ENCODE measurements at places on chromosomes 3 and 15.

DNA sequence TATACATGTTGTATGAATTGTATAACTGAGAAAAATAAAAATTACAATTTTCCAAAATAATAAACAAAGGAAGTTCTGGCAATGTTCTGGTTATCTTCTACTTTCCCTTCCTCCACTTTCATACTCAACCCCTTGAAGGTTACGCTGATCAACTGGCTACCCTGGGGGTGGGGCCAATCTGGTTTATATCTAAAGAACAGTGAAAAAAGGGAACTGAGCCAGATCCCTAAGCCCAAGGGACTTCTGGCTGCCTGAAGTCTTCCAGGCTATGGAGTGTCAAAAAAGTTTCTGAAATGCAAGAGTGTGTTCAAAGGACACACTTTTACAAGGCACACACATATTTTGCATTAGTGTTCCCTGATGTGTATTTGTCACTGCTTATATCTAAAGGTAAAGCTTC, 591.9 kb downstream of the ROBO1 start:
- no peak for DNase-seq

DNA sequence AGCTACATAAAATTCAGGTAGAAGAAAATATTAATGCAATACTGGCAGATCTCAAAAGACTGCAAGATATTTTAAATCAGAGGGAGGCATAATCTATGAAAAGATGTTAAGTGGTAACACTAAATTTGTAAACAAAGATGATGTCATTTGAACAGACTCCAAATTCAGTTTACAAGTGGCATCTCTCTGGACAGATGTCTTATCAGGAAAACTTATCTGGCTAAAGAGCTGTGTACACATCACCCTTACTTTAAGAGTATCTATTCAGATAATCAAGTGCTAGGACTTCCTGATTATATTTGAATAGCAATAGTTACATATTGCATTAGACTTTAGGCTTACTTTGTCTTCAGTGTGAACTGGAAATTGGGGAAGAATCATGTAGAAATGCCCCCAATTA, 231.5 kb downstream of the WDR72 start:
- no peak for DNase-seq

DNA sequence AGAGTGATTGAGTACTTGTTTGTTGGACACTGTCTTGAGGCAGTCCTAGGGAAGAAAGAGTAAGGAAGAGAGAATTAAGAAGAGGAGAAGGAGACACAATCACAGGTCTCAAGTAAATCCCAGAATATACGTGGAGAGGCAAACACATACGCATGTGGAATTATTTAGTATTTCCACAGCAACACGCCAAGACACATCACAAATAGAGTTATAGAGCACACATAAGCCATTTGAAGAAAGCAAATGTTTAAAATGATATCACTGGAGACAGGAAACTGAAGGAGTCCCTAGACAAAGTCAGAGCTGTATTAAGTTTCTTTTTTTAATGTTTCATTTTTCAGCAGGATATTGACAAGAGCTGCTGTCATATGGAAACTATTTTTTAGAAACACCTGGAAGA, 206.1 kb upstream of the LRIG1 start:
- no peak for DNase-seq

- DNase-seq, result no peak
These were observed 311.7 kb downstream of the SATB1 start for GRCh38 chr3:18113417-18113816.

DNA sequence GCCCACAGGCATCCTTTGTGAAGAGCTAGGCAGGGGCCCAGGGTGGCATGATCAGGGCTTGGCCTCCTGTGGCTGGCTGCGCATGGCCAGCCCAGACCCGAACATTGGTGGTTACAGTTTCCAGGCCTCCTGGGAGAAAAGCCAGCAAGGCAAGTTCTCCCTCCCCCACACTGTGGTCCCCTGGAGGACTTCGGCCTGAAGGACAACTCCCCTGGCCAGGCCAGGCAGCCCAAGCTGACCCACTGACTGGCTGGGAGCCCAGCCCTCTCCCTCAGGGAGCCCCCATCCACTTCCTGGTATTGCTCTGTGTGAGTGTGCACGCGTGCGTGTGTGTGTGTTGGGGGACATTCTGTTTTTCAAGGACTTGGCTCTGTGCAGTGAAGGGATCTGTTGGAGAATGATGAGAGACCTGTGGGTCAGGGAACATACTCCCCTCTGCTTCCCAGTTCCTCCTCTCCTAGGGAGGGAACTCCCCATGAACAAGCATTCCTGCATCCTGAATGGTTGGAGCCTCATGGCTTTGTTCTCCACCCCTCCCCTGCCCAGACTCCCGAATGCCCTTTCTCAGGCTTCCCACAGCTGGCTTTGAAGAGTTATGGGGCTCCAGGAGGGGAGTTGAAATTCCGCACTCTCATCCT, 29.5 kb downstream of the CORO2B start:
- no peak for DNase-seq

GRCh38 chr15:83983634-83984458, 251.7 kb upstream of the GOLGA6L4 start:
- no peak for DNase-seq

GRCh38 chr15:32869776-32870175, 152.0 kb downstream of the GREM1 start:
- no peak for DNase-seq

DNA sequence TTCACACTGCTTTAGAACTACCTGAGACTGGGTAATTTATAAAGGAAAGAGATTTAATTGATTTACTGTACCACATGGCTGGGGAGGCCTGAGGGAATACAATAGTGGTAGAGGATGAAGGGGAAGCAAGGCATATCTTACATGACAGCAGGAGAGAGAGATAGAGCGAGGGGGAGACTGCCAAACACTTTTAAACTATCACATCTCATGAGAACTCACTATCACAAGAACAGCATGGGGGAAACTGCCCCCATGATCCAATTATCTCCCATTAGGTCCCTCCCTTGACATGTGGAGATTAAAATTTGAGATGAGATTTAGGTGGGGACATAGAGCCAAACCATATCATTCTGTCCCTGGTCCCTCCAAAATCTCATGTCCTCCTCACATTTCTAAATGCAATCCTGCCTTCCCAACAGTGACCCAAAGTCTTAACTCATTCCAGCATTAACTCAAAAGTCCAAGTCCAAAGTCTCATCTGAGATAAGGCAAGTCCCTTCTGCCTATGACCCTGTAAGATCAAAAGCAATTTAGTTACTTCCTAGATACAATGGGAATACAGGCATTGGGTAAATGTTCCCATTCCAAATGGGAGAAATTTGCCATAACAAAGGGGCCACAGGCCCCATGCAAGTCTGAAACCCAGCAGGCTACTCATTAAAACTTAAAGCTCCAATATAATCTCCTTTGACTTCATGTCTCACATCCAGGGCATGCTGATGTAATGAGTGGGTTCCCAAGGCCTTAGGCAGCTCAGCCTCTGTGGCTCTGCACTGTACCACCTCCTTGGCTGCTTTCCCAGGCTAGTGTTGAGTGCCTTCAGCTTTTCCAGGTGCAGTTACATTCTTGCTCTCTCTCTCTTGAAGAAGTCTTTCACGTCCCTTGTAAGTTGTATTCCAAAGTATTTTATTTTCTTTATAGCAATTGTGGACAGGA, 481.7 kb upstream of the TGFBR2 start:
- no peak for DNase-seq

DNA sequence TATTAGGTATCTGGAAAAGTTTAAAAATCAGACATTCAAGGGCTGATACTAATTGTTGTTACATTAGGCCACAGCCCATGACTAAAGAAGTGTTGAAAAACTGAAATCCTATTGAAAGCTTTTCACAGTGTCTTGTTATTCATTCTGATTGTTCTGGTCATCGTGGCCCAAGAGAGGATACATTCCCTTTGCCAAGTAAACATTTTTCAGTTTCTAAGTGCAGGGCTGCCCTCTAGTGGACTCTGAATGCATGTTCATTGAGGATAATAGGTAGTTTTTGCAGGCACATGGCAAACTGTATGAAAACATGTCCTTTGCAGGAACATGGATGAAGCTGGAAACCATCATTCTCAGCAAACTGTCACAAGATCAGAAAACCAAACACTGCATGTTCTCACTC, 181.1 kb downstream of the MYRIP start:
- no peak for DNase-seq

DNA sequence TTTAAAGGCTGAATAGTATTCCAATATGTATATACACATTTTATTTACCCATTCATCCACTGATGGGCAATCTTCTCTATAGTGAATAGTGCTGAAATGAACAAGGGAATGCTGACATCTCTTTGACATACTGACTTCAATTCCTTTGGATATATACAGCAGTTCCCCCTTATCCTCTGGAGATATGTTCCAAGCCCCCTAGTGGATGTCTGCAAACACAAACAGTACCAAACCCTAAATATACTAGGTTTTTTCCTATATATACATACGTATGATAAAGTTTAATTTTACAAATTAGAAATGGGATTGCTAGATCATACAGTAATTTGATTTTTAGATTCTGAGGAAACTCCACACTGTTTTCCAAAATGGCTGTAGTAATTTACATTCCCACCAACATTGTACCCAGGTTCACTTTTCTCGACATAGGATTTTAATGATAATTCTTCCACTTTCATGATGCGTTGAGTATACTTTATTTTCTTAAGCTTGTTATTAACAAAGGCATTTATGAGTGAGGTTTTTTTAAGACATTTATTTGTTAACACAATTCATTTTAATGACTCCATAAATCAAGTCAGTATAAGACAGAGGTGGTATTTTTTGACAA, 38.2 kb downstream of the VPS13C start:
- DNase-seq, result no peak

DNA sequence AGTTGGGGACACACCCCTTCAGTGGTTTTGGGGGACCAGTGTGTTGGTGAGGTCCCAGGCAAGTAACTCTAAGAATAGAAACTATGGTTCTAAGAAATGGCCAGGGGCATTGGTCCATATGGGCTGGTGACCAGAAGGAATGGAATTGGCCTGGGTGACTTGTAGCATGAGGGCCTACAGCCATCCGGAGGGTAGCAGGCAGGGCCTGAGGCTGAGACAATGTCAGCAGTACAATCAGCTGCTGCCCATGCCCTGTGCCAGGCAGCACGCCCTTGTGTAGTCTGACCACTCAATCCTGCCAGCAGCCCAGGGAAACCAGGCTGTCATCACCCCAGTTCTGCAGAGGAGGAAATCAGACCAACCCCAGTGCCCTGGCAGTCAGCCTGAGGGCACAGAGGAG, 100.6 kb downstream of the DNAJB8 start:
- no peak for DNase-seq

DNA sequence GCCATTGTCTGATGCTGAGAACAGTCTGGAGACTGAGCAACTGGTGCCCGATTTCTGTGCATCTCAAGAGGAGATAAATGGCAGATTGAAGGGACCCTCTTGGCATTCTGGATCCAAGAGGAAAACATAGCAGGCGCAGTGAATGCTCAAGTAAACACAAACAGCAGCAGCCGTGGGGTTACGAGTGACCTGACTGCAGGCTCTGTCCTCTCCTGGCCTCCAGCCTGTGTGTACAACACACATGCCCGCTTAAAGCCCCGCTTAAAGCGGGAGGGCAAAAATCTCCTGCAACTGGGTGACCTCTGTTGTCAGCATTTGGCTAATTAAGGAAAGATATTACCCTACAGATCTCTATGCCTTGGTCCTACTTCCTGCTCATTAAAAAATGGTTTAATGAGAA, 120.5 kb downstream of the GREM1 start:
- DNase-seq, result no peak

DNA sequence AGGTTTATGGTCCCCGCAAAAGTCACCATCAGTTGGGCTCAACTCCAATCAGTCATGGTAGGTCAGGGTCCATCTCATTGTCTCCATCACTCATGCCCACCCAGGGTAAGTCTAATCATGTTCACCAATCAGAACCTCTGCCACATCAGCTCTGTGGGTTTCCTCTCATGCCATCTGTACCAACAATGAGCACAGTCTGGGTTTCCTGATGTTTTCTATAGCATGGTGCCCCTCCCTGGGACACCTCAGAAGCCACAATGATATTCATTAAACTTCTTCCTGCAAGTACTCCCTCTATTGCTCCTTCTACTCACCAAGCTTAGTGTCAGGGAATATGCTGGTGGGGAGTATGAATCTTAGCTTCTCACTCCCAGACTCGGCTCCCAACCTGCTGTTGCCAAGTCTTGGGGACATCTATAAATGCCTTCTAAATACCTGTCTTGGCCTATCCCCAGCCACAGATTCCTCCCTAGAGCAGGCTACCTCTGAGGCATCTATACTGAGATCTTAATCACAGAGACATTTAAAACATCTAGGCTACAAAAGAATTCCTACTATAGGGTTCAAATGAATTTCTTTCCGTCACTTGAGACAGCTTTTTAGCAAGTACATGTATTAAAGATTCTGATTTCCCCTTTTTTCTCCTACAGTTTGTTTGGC, 5.0 kb upstream of the CCR2 start:
- peak; percentile 23 for DNase-seq

DNA sequence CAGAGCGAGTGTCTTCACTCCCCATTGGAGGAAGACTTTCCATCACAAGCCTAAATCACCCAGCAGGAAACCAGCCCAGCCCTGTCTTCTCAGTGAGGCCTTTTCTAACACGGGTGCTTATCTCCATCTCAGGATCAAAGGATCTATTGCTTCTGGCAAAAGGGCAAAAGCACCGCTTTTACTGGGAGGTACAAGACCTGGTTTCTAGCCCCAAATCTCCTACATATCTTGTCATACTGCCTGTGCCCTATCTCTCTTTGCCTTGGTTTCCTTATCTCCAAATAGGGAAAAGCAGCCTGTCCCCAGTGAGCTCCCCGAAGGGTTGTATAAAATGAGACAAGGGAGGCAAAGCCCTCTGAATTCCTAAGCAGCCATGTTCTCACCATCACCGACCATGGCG, 5.2 kb downstream of the GLB1 start:
- DNase-seq, result peak; percentile 9

GRCh38 chr3:46917257-46917656, 39.7 kb downstream of the PTH1R start:
- DNase-seq, result no peak

- no peak for DNase-seq
These were observed 878 bp downstream of the DYNC1LI1 start for GRCh38 chr3:32569540-32570420.

DNA sequence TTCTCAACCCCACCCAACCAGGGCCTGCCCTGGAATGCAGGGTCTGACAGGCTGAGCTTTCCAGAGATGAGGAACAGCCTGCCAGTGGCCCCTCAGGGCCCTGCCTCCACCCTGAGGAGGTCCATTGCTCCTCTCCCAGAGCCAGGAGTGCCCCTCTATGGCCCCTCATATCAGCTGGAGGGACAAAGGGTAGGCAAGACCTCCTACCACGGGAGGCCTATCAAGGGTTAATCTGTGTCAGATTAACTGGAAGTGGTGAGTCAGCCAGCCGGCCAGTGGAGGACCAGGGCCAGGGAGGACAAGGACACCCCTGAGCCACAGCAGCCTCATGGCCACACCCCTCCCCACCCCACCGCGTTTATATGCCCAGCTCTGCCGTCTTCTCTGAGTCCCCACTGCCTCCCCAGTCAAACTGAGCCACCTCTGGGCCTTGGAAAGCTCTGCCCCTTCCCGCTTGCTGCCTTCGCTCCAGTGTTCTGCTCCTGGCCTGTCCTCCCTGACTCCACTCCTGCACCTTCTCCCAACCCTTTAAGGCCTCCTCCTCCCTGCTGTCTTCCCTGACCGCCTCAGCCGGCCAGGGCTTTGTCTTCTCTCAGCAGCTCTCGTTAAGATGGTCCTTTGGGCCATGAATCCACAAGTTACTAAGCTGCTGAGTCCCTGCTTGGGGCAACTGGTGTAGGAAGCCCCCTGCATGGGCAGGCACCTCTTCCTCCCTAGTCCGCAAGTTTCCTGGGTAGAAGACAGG, 6.5 kb downstream of the CCDC33 start:
- no peak for DNase-seq

Data from CD4-positive, alpha-beta T cell treated with Interleukin-6 at 100 ng/mL for 8 hours (primary cell).